CD8-positive, alpha-beta memory T cell (primary cell): ENCODE measurements at places on chromosomes 3 and 15.

GRCh38 chr15:95812491-95812890 is 518.0 kb upstream of the NR2F2 start:
- DNase-seq, result no peak

- no peak for DNase-seq
Measured at GRCh38 chr3:178823591-178824246, 247.9 kb downstream of the ZMAT3 start.

- DNase-seq, result no peak
Measured at GRCh38 chr3:47128137-47128536, 35.8 kb downstream of the SETD2 start.

DNA sequence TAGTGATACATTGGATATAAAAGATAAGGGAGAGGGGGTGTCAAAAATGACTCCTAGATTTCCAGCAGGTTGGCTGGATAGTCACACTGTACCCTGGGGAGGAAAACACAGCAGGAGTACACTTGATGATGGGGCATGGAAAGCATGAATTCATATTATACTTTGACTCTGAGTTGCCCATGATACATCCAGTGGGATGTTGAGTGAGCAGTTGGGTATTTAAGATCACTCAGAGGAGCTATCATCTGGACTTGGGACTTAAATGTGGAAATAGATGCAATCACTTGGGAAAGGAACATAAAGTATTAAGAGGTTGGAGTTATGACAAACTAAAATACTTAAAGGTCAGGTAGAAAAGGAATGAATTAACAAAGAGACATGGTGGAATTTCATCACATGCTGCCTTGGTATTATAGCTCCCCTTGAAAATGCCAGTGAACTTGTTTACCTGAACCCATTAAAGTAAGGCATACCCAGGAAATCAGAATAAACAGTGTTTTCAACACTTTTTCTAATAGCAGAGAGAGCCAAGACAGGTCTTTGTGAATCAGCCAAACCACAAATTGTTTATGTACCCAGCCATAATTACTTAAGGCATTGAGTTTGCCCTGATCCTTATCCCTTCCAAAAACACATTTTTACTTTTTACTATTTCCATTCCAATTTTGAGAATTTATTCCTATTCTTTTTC is 49.9 kb upstream of the ABI3BP start:
- no peak for DNase-seq

DNA sequence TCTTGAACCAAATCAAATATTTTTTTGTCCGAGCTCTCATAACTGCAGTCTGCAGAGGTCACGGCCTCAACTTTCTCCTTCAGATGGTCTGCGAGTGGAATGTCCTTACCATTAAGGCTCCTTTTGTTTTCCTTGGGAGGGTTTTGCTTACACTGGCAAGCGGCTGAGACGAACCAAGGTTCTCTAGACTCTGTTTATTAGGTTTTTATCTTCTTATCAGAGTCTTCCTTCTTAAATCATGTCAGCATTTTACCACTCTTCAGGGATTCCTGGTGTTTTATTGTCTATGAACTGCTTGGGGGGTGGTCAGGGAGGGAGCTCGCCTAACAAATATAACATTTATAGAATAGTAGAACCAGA is 773.7 kb upstream of the NR2F2 start:
- DNase-seq, result no peak

GRCh38 chr3:150738688-150739087 is 24.3 kb downstream of the SIAH2 start:
- DNase-seq, result no peak

DNA sequence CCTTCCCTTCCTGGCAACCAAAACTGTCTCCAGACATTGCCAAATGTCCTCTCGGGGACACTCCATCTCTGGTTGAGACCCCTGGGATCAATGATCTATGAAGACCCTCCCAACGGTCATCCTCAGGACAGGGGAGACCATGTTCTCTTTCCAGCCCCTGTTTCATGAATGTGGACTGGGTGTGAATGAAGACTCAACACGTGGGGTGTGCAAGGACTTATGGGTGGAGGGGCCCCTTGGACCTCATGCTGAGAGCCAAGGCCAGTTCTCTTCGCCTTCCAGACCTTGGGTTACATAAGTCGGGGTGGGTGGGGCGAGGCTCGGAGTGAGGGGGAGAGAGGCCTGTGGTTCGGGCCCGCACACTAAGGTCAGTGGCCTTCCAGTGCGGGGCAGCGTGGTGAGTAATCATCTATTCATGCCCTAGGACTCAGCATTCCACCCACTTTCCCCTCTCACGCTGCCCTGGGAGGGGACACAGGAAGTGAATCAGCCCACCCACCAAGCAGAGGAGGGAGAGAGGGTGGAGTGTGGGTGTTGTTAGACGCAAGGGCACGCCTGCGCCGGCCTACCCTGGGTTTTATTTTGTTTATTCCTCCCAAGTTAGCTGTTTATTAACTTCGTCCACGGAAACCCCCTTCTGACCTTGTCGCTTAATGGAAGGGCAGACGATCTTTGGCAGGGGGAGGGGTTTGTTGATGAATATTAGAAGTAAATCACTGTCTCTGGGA is 6.7 kb downstream of the PAQR5 start:
- no peak for DNase-seq

DNA sequence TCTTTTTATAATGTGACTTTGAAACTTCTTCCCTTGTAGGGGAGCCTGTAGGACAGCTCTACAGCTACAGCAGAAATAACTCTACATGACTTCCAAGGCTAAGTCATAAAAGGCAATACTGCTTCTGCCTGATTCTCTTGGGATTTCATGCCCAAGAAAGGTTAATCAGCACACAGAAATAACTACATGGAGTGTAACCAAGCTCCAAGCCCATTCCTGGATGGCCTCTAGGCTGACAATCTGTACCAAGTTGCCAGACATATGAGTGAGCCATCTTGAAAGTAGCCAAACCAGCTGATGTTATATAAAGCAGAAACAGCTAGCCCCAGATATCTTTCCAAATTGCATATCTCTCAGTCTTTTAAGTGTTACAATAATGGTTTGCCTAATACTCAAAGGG is 75.8 kb upstream of the OSTN start:
- no peak for DNase-seq

DNA sequence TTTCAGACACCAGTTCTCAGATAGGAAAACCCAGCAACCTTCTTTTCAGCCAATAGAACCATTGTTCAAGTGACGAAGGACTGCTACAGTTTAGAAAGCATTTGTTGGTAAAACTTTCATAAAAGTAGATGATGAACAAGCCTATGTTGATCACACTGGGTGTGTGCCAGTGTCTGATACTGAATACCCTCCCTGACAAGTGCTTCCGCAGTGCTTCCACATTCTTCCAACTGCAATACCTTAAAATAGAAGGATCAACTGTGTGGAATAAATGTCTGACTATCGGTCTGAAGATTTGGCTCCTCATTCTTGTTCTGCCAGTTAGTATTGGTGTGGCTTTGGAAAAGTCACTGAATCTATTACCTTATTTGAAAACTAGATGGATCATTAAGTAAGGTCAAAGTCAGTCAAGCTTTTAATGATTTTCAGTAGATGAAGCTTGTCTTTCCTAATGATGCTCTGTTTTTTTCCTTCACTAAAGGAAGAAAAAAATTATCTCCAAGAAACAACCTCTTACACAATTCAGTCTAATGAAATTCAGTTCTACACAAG is 479.4 kb upstream of the CBLB start:
- no peak for DNase-seq

GRCh38 chr15:28459279-28459678 is 73.5 kb downstream of the GOLGA8G start:
- DNase-seq, result no peak

- DNase-seq, result no peak
Measured at GRCh38 chr3:194306771-194307640, 44.1 kb downstream of the CPN2 start.
